Aorta (tissue), 5 donors: ENCODE measurements at places on chromosomes 7 and 10. TPM values are rescaled to one million over a fixed set of nuclear protein-coding genes. Genes with fewer than 3 reads are reported as not detected.
A peak's percentile ranks its signal among the peaks of the same experiment; 100 is the strongest.

GRCh38 chr10:129627442-129627841, 160.4 kb downstream of the MGMT start:
- DNase-seq = no peak

GRCh38 chr10:10915215-10915614, 102.5 kb upstream of the CELF2 start:
- DNase-seq = no peak

- DNase-seq = no peak
Measured at GRCh38 chr10:47027784-47028260, 116.6 kb downstream of the PTPN20 start.

DNA sequence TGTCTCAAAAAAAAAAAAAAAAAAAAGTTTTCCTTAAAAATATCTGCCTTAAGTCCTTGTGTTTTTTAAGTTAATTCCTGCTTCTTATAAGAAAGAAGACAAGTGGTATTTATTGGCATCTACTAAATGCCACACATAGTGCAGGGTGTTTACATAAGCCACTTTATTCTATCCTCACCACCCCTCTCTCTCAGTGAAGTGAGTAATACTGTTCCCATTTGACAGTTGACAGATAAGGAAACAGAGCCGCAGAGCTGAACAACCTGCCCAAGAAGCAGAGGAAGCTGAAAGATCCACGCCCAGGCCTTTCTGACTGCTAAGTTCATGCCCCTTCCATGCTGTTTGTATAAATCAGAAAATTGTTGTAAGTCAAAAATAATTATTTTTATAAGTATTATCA, 54.1 kb downstream of the ABLIM1 start:
- DNase-seq = no peak

GRCh38 chr7:47743965-47744591, 162.2 kb upstream of the TNS3 start:
- DNase-seq = peak; percentile 74

GRCh38 chr10:77138541-77138940, 499.1 kb downstream of the KCNMA1 start:
- no peak for DNase-seq

DNA sequence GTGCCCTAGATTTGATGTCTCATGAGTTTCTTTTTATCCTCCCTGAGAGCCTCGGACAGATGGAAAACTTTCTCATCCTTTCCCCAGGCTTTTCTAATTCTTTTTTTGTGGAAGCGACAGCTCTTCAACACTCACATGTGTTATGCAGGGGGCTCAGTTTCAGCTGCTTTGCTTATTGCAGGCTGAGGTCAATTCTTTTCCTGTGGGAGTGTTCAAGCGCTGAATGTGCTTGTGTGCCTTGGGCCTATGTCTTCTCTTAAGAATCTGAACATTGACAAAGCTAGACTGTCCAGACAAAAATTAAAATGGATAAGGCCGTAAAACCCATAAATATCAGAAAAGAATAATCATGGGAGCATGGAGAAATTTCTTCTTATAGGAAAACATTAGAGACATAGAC, 125.2 kb upstream of the STEAP4 start:
- DNase-seq = no peak

DNA sequence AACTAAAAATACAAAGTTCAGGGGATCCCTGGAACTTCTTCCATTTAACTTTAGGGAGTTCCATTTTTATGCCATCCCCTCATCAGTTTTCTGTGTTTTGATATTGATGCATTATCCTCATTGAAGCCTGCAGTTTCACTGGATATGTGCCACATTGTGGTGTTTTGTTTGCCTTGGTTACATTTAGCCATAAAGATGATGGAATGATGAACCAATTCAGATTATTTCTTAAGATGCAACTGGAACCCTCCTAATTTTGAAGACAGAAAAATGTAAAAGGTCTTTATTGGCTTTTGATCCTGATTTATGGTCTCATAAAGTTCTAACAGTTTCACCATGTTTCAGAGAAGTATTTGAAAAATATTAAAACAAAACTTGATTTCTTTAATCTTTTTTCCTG, 314.2 kb upstream of the KLF6 start:
- no peak for DNase-seq

DNA sequence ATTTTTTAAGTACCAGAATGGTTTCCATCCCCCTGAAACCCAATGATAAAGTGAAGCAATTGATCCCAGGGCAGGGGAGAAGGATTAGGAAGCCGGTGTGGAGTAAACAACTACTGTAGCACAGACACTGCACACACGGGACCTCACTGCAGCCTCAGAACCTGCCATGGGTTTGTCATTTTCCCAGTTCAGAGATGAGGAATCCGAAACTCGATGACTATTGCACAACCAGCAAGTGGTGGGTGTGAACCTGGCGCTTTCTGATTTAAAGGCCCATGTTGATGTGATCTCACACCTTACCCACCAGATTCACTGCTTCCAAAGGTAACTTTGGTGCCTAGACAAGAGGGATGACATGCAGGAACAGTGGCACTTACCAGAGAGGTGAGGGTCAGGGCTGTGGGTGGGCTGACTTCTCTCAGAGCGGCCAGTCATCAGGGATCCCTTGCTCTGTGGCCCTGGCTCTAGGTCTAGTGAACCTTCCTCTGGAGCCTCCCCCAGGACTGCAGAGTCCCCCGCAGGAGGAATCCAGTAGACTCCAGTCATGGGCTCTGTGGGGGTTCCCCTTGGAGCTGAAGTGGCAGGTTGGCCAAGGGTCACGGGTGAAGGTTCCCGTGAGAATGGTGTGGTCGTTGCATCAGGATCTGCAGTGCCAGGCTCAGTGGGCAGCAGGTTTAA, 62.8 kb downstream of the PKD1L1 start:
- DNase-seq = no peak

DNA sequence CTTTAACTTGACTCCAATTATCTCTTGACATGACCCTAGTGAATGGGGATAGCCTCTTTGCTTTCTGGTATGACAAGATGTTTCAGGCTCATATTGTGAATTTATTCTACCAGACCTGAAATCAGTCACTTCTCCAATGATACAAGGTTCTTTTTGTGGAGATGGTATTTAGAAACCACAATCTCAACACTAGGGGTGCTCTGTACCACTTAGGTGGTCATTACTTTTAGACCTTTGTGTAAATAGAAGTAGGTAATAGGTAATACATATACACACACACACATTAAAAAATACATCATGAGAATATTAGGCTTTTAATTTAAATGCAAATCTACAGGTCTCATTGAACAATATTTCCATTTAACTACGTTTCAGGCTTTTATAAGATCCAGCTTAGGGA, 199.0 kb upstream of the RHOBTB1 start:
- no peak for DNase-seq

DNA sequence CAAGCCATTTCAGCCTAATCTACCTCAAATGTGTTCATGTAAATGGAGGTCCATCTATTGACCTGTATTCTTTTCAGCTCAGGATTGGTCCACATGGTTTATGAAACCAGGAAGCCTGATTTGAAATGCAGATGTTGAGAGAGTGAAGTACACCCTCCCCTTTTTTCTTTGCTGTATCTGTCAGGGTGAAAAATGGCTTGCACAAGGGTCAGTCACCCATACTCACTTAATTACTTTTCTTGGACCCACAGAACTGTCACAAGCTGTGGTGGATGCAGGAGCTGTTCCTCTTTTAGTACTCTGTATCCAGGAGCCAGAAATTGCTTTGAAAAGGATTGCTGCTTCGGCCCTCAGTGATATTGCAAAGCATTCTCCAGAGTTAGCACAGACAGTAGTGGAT, 41.2 kb downstream of the SPAG6 start:
- DNase-seq = no peak

DNA sequence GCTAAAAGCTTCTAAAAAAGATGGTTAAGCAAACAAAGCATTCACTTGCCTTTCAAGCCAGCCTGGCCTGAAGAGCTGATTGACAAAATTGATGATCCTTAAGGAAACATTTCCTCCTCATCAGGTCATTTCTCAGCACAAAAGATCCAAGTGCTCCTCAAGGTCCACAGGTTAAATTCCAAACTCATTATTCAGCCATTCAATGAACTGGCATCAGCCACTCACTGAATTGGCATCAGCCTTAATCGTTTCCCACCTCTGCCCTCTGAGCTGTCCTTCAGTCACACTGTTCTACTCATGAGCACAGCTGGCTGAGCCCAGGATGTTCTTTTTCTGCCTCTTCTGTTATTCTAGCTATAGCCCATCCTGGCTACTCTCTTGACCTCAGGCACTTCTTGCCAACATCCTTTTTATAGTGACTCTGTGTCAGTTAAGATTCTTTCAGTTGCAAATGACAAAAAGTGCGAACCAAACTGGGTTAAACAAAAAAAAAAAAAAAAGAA, 147.5 kb downstream of the RAB11FIP2 start:
- DNase-seq = no peak

DNA sequence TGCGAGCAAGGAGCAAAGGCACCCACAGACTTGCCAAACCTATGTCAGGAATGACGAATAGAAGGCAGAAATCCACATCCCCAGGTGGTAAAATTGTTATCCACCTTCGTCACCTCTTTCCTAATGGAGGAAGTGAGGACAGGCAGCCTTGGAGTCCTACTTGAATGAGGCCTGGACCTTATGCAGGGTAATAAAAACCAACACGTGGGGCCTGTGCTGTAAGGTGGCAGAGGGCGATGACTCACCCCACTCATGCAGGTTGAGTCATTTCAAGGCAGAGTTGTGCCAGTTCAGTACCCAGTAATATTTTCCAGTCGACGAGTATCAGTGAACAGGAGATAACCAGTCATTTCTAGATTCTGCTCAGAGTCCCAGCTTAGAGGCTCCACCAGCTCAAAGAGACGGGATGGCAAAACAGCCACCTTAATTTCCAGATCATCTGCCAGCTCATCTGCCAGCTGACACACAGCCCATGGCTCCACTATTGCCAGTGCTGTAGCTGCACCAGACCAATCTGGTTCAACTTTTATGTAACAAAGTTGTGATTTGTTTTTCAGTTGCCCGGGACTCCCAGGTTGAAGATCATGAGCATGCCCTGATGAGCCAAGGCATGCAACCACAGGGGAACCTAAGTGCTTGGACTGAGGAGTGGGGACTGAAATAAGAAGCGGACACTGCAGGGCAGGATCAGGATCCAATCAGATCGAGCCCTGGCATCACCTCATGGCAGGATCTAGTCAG, 176.2 kb upstream of the ITGB1 start:
- peak; percentile 78 for DNase-seq

DNA sequence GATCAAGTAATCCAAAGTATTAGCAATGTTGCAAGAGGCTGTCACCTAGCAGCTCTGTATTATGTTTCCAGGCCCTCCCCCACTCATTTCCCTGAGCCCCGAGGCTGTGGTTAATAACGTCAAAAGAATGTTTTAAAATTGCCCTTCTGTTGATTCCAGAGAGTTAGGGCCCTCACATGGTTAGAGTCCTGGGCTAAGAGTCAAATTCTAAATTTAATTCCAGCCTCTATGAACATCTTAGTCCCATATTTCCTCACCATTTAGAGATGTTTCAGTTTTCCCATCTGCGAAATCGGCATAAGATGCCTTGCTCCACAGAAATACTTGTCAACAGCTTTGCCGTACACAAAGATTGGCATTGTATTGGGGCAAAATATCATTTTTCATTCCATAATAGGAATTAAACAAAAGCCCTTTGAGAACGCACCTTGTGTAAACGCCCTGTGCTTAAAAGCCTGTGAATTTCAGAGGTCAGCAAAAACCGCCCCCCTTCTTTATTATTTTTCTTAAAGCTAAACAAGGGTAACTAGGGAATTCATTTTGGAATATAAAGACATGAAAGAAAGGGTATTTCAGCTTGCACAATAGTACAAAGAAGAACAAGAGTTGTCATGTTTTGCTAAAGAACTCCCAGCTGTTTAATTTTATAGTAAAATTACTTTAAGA, 135.8 kb downstream of the ARID5B start:
- peak; percentile 50 for DNase-seq

- no peak for DNase-seq
Measured at GRCh38 chr10:98425511-98426352, 10.8 kb upstream of the PYROXD2 start.

DNA sequence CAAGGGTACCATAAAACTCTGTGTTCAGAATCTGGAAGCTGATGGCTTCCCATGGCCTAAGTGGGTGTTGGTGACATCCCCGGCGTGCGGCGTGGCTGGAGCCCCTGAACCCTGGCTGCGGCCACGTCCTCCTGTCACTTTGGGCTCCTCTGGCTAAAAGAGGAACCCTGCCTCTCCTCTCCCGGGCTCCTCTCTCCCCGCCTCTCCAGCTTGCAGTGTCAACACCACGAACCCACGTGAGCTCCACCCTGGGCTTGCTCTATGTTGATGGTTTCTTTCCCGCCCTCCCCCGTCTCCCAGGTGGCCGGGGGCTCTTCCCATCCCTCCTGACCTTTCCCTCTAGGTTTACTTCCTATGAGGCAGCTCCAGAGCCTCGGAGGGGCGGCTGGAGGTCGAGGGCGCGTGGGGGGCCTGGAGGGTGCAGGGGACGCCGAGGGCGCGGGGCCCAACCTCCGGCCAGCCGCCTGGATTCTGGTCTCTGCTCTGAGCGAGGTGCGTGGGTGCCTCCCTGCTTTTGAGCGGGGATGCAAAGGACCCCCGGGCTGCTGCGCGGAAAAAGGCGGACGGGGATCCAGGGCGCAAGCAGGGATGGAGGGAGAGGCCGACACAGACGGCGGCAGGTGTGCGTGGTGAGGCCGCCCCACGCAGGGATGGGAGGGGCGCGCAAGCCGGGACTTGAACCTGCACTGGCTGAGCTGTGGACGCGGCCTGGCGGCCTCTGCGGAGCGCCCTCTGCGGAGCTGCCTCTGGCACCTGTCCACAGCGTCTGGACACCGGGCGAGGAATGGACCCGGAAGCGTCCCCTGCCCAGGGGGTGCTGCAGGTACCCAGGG, 115.5 kb upstream of the DIP2C start:
- no peak for DNase-seq

GRCh38 chr10:92493362-92493761, 80.5 kb downstream of the IDE start:
- DNase-seq = no peak

CLDN15 gene
- total RNA-seq = 14.8 TPM

VWA2 gene
- not detected for total RNA-seq

SYT15B gene
- total RNA-seq = 15.9 TPM

ADGRA1 gene
- not detected for total RNA-seq

GIMAP8 gene
- total RNA-seq = 20.0 TPM

GLRX3 gene
- total RNA-seq = 47.1 TPM

COL17A1 gene
- total RNA-seq = 0.87 TPM
